ENCODE measurements at places on chromosomes 6 and 20.

- DNase-seq: no peak
Measured at GRCh38 chr20:61698598-61699494, 366.8 kb downstream of the TAF4 start.

DNA sequence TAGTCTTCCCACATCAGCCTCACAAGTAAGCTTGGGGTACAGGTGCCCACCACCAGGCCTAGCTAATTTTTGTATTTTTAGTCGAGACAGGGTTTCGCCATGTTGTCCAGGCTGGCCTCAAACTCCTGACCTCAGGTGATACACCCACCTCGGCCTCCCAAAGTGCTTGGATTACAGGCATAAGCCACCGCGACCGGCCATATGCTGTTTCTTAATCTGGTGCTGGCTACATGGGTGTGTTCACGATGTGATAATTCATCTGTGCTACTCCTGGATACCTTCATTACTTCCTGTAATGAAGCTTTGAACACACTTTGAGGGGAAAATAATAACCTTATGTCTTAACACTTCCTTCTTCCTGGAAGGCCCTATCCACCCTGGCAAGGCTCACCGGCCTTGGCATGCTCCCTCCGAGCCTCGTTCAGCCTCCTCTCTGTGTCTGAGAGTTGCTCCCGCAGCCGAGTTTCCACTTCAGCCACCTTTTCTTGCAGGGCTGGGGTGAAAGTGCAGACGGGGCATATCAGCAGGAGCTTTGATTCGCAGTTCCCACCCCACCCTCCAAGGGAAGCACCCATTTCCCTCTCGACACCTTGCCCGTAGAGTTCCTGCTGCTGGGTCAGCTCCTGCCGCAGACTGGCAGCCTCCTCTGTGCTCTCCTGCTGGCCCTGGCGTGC lies 5.6 kb upstream of the PSORS1C2 start:
- DNase-seq: no peak

DNA sequence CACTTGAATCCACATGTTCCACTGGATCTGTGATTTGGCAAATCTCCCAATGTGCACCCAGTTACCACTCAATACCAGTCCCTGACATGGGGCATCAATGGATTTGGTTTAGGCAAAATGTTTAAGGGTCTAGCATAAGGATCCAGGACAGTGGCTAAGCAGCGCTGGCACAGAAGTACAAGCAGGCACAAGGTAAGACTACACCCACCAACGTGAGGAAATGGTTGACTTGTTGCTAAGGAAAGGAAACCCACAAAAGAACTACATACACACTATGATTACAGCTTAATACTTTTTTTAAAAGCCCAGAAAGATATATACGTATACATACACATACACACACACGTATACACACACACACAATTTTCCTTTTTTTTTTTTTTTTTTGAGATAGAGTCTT lies 79.0 kb downstream of the DNAAF9 start:
- no peak for DNase-seq

DNA sequence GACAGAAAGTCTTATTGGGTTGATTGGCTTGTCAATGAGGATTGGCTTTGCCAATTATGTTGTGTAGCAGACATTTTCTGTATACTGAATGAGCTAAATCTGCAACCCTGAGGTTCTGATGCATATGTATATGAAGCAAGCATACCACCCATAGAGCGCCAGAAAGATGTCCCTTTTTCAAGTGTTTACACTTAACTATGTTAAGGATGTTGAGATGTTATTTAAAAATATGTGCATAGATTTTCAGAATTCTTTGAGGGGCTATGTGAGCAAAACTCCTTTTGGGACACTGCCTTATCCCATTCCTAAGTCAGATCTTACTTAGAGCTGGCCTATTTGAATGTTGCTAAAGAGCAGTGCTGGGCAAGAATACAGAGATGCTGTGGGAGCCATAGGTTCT lies 1.9 kb downstream of the AIG1 start:
- DNase-seq: no peak

- no peak for DNase-seq
Measured at GRCh38 chr6:165791306-165791705, 128.3 kb upstream of the PDE10A start.

DNA sequence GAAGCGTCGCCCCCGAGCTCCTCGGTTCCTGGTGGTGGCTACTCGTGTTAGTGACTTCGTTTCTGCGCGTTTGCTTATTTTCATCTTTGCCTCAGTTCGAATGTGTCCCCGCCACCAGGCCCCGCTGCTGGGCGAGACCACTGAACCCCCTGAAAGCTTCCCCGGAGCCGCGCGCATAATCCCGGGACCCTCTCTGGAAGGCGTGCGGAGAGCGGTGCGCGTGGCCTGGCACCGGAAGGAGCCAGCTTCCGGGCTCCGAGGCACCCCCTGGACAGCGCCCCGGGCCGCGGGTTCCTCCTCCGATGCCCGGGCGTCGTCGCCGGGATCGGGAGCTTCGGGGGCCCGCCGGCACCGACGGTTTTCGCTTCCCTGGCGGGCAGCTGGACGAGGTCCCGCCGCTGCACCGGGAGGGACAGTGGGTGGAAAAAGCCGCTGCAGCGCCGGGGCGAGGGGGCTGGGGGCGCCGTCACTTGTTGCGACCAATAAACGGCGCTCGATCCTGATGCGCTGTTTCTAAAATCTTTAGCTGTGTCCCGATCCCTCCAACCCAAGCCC lies 643 bp upstream of the SLC35D3 start:
- DNase-seq: no peak

DNA sequence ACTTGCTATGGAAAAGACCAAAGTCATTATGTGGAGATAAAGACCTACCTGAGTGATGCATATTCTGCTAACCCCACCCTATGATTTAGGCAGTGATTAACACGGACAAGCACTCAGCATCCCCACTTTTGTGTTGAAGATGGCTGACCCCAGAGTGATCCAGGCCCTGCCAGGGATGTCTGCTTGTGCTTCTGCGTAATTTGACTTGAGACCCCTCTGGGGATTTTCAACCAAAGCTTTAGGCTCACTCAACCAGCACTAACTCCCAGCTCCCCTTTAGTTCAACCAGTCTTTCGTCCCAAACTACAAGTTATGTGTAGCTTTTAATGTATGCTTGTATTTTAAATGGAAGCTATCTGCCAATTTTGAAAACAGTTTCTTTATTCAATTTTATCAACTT lies 538.0 kb upstream of the ID4 start:
- DNase-seq: no peak

GRCh38 chr20:32204205-32205109 lies 3.1 kb downstream of the PLAGL2 start:
- peak; percentile 83 for DNase-seq

DNA sequence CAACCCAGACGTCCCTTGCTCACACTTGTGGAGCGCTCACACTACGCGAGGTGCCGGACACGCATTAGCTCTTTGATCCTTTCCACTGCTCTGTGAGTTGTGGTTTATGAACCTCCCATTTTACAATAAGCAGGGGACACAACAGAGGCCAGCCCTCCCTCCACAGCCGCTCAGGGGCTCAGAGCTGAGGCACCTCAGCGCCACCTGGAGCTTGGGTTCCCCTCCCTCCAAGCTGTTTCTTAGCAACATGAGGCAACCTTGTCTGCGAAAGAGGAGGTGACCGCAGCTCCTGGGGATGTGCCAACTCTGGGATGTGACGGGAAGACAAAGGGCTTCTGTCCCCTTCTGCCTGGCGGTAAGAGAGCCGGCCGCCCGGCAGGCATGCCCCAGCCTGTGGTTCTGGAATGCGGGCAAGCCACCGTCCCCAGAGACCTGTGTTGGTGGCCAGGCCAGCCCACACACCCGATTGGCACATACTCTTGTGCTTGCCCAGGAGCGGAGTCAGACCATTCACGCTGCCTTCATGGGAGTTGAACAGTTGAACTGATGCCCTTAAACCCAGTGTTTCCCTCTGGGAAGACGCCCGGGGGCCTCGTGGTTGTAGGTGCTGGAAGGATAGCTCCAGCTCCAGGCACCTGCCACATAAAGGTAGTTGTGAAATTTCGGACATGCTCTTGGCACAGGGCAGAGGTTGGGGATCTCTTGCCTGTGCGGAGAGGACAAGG lies 44.5 kb downstream of the RBM38 start:
- peak; percentile 80 for DNase-seq

- DNase-seq: no peak
Measured at GRCh38 chr6:133242637-133243585, 1.8 kb downstream of the EYA4 start.

GRCh38 chr20:5221061-5221430 lies 94.2 kb downstream of the CDS2 start:
- no peak for DNase-seq

GRCh38 chr6:118787724-118788423 lies 106.1 kb upstream of the ASF1A start:
- no peak for DNase-seq

DNA sequence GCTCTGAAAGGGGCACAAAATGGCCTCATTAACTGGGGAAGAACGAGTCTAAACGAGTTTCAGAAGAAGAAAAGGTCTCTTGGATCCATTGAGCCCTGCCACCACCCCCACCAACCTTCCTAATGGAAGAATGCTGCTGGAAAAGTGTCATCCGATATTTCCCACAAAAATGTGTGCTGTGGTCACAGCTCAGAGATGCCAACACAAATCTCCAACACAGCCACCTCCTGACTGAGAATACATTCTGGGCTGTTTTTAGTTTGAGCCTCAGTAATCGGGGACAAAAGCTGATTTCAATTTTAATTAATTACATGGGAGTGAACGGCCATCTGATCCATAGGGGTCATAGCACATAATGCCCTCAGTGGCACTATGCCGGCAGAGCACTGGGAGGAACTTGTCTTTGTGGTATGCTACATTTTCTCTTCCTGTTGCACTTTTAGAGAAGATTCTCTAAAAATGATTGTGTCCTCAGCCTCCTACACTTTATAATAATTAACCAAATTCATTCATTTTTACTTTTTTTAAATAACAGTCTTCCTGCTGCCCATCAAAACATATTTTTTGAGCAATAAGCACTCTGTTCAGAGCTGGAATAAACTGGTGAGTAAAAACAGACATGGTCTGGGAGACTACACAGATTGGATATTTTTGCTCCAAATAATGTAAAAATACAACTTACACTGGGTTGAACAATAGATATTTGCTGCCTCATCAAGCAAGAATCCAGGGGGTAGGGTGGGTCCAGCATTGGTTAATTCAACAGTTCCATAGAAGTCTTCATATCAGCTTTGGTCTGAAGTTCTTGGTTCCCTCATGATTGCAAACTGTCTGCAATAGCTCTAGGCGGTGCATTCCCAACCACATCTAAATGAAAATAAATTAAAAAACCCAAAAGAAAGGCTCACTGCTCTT lies 143.6 kb upstream of the TMEM170B start:
- no peak for DNase-seq

GRCh38 chr6:137734875-137735182 lies 132.2 kb upstream of the TNFAIP3 start:
- DNase-seq: no peak

- no peak for DNase-seq
Measured at GRCh38 chr6:32484614-32484998, 44.9 kb downstream of the HLA-DRA start.

- no peak for DNase-seq
Measured at GRCh38 chr6:136611133-136611532, 60.9 kb upstream of the MAP7 start.

GRCh38 chr20:63775096-63775978 lies 35.8 kb downstream of the SLC2A4RG start:
- DNase-seq: no peak

DNA sequence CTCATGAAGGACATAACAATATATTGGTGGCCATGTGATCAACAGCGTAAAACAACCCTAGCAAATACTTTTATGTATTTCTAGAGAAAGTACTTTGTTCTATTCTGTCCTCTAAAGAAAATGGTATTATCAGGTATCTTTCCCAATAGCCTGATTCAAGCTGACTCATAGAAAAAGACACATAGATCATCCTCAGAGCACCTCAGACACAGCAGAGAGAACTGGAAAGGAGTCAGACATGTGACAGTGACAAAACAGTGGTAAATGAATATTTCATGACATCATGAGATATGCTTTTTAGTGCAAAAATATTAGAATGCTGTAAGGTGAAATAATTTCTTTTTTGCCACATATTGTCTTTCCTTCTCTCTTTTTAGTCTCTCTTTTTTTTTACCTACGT lies 1355.0 kb upstream of the MAP3K7 start:
- DNase-seq: no peak

- no peak for DNase-seq
Measured at GRCh38 chr6:121800047-121800446, 364.6 kb downstream of the GJA1 start.

DNA sequence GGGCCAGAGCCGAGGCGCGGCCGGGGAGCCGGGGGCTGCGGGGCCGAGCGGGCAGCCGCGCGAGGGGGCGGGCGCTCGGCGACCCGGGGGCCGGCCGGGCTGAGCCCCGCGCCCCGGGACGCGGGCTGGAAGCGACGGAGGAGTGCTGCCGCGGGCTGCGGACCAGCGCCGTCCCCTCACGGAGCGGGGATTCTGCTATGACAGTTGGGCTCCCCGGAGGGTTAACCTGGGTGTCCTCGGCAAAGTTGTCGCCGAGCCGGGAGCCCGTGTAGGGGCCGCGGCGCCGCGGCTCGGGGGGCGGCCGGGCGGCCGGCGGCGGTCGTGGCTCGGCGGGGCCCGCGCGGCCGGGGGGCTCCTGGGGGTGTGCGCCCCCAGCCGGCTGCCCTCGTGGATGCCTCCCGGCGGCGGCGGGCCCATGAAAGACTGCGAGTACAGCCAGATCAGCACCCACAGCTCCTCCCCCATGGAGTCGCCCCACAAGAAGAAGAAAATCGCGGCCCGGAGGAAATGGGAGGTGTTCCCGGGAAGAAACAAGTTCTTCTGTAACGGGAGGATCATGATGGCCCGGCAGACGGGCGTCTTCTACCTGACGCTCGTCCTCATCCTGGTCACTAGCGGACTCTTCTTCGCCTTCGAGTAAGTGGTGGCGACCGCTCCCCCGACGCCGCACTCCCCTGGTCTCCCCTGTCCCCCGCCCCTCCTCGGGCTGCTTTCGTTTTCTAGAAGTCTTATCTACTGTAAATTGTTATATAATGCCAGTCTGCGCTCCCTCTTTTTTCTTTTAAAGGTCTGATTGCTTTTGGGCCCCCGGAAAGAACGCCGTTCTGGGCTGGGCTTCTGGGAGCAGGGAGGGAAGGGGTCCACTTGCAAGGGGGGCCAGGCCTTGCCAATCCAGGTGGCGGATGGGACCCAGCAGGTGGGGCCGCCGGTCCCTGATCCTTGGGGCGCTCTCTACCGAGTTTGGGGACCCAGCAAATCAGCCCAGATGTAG lies 936 bp downstream of the ZDHHC14 start:
- no peak for DNase-seq

GRCh38 chr6:9360881-9361280 lies 925.5 kb upstream of the SLC35B3 start:
- no peak for DNase-seq

All from epithelial cell of prostate (primary cell).